ENCODE measurements at places on chromosomes 7 and 10.
A peak's percentile ranks its signal among the peaks of the same experiment; 100 is the strongest.

DNA sequence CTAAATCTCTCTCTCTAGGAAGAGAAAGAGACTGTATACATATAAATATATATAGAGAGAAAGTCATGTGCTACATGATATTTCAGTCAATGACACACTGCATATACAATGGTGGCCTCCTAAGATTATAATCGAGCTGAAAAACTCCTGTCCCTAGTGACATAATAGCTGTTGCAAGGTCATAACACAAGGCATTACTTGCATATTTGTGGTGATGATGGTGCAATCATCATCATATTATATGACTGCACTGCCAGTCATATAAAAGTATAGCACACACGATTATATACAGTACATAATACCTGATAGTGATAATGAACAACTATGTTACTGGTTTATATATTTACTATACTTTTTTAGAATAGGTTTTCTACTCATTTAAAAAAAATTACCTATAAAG lies 316.7 kb downstream of the FGFR2 start:
- no peak for DNase-seq

DNA sequence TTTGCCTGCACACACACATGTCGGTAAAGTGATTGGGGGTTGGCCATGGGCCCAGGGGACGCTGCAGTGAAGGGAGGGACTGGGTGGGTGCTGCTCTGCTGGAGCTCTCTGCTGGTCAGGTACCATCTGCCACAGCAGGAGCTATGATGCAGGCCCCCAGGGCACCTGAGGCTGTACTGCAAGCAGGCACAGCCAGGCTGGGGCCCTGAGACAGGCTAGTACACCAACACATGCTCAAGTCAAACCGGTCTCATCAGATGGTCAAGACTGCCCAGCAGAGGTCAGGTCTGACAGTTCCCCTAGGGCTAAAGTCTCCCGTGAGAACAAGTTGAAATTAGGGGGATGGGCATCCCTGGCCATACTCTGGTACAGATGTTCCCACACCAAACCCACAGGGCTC lies 118.3 kb upstream of the THSD7A start:
- no peak for DNase-seq

DNA sequence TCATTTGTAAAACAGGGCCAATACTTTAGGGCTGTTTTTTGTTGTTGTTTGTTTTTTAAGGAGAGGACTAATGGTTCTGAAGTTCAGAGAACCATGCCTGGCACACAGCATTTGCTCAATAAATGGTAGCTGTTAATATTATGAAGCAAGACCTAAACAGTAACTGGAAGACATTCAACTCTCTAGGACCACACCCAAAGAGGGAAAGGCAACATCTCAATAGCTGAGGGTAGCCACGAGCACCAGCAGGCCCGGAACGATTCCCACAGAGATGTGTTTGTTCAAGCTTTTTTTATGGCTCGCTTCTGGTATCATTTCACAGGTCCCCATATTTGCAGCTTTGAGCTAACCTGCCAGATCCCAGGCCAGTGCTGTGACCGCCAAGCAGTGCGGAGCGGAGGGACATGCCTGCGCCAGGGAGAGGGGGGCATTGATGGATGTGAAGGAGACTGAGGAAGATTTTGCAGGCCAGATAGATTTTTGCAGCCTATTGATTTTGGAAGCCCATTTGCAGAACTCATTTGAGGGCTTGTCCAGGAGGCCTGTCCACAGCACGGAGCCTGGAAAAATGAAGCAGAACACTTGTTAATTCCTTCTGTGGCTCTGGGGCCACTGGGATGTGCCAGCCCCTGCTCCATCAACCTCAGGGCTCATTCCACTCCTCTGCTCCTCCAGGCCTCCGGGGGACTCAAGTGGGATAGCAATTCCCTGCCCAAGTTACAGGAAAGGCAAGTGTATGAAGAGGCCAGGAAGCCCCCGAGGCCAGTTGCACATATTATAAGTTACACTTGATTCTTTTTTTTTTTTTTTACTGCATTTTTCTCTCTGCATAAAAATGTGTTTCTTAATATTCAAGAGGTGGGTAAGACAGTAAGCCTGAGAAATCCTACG lies 57.3 kb upstream of the FGFR2 start:
- DNase-seq = no peak

GRCh38 chr10:61883371-61884025 lies 18.0 kb upstream of the ARID5B start:
- DNase-seq = no peak

DNA sequence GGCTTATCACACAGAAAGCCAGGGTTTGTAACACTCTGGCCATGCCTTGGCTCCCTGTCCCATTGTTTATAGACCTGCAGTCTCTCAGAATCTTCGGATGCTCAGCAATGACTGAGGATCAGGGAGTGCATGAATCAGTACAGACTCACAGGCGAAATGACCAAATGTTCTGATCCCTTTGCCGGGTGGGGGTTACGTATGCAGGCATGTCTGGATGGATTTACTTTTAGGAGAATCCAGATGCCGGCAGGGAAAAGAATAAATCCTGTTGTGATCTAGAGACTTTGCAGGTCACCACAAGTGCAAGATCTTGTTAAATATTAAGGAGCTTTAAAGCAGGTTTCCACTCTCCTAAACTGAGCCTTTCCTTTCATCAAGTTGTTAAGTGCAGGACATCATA lies 149.5 kb downstream of the SFMBT2 start:
- no peak for DNase-seq

DNA sequence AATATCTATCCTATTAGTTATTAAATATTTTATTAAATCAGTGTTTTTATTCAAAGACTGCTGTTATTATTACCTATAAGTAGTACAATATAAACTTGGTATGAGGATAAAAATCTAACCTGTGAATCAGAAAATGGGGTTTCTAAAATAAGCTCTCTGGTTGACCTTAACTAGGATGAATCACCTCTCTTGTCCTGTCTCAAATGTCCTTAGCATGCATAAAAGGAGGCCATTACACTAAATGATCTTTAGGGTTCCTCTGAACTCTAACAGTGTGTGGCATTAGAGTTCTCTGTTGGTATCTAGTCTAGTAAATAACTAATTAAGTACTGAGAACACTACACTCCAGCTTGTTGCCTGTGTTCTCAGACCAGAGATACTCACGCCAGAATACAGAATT lies 143.1 kb upstream of the LRRTM3 start:
- no peak for DNase-seq

DNA sequence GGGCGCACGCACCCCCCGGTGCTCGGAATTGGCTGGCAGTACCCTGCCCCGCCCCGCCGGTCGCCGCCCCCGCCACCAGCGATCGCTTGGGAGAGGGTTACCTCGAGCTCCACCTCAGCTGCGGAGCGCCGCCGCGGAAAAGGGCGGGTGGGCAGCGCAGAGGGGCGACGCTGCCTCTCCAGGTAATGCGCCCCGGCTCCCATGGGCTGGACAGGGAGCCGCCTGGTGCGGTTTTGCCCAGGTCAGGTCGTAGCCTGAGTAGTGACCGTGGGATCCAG lies 1.3 kb downstream of the PFKFB3 start:
- peak; percentile 69 for DNase-seq

GRCh38 chr7:42315631-42316030 lies 78.6 kb upstream of the GLI3 start:
- DNase-seq = no peak

- no peak for DNase-seq
These were observed 23.0 kb downstream of the TMEM176A start for GRCh38 chr7:150823484-150824126.

DNA sequence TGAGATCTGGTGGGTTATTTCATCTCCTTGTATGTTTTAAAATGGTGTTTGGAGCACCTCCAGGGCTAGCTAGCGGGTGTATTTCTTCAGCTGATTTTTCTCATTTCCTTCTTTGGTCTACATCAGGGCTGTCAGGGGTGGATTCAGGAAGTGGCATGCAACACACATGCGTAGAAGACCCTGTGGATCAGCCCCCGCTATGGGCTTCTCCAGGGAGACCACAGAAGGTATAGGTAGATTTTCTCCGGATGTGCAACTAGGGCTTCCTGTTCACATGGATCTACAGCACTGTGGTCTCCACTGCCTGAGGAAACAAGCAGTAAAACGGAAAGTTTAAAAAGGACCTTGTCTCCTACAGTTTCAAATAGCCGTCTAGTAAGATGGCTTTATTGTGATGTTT lies 10.4 kb downstream of the NUB1 start:
- DNase-seq = peak; percentile 78

- no peak for DNase-seq
These were observed 4.4 kb downstream of the PTTG1IP2 start for GRCh38 chr7:90473814-90474213.

- DNase-seq = peak; percentile 56
These were observed 28.9 kb upstream of the EZH2 start for GRCh38 chr7:148912758-148913541.

- DNase-seq = no peak
These were observed 36.9 kb downstream of the ELFN1 start for GRCh38 chr7:1706721-1707613.

GRCh38 chr10:20745556-20746375 lies 151.3 kb downstream of the NEBL start:
- DNase-seq = no peak

DNA sequence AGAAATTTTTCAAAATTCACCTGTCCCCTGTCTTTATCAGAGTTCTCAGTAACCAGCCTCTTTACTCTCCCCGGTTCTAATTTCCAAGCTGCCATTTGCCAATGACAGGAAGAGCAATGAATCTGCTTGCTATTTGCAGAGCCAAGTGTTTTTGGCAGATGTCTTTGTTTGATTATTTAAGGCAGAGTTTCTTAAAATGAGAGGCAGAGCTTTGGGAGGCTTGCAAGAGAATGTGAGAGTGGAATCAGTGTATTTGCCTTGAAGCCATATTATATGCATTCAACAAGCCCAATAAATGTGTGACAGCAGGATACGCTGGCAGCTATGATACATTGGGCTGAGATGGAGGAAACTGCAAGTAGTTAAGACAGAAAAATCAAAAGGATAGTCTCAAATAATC lies 196.5 kb downstream of the PHF14 start:
- no peak for DNase-seq

DNA sequence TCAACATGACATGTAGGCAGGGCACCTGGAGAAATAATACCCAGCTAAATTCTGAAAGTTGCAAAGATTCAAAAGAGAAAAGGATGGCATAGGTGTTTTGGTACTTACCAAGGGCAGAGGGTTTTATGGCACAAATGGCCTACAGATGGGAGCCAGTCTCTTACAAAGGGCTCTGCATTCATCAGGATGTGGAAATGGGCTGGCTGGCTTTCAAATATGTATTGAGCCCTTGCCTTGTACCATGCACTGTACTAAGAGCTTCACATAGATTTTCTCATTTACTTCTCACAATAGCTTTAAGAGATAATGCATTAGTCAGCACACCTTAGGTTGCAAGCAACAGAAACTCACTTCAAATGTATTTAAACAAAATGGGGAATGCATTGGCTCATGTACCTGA lies 327.1 kb downstream of the BICC1 start:
- DNase-seq = no peak

DNA sequence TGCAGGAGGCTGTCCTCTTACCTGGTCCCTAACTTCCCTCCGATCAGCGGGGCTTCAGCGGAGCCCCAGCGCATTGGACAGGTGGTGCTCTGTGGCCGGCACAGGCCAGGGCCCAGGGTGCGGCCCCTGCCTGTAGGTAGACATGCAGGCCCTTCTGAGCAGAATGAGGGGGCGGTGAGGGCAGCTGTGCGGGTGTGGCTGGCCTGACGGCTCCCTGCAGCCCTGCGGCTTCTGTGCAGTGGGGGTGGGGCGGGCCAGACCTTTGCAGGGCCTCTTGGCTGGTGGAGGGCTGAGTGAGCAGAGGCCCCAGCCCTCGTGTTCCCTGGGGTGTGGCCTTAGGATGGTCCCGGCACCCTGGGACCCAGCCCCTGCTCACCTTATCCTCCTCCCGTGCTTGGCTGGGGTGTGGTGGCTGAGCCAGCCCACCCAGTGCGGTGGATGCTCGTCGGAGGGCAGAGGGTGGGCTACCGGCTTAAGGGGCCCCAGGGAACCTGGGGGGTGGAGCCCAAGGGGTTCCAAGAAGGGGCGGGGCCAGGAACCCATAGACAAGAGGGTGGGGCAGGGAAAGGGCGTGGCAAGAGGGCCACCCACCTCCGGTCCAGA lies 175.2 kb upstream of the TNRC18 start:
- no peak for DNase-seq

- DNase-seq = no peak
These were observed 124.4 kb downstream of the ZNF33B start for GRCh38 chr10:42513921-42514320.

- DNase-seq = no peak
These were observed 52.5 kb downstream of the CDHR3 start for GRCh38 chr7:106015381-106016218.

DNA sequence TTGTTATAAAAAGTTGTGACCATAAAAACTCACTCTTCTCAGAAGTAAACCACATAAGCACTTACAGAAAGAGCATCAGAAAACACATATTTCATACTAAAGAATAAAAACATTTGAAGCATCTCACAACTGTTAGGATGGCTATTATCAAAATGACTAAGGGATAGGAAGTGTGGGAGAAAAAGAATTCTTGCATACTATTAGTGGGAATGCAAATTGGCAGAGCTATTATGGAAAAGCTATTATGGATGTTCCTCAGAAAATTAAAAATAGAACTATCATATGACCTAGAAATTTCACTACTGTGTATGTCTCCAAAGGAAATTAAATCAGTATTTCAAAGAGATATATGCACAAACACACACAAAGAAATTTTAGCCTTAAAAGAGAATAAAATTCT lies 25.2 kb upstream of the POT1 start:
- no peak for DNase-seq

GRCh38 chr7:46879783-46880182 lies 702.1 kb downstream of the TNS3 start:
- no peak for DNase-seq

GRCh38 chr7:103632005-103632639 lies 186.1 kb upstream of the SLC26A5 start:
- no peak for DNase-seq

GRCh38 chr7:93442478-93443224 lies 131.9 kb downstream of the CALCR start:
- DNase-seq = peak; percentile 40

- no peak for DNase-seq
These were observed 390.9 kb upstream of the MKI67 start for GRCh38 chr10:128517167-128517566.

DNA sequence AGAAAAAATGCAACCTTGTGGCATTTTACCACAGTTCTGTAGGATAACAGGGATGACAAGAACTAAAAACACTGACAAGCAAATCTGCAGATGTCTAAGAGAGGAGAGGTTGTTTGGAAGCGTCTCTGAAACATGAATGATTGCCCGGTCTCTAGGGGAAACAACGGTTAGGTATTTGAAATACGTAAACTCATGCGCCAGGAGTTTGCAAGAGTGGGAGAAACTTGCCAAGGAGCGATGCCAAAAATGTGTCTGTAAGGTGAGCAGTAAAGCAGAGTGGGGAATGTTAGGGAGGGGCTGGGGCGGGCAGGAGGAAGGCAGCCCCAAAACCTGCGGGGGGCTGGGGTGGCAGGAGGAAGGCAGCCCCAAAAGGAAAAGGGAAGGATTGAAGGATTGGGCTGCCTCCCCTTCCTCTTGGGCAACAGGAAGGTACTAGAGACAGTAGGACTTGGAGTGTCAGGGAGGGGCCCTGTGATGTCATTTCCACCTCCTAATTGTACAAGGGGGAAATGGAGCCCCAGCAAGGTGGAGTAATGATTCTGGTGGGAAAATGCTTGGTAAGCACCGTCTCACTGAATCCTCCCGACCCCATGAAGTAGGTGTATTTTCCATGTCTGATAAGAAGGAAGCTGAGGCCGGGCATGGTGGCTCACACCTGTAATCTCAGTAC lies 33.2 kb upstream of the PLEKHA1 start:
- no peak for DNase-seq

Measured in activated CD4-positive, alpha-beta T cell treated with anti-CD3 and anti-CD28 coated beads, Interleukin-2, amount 10 ng/mL, durations not matched to agents 7 days and 5 days (primary cell).